Transverse colon (tissue), 4 donors: ENCODE measurements at places on chromosomes 3 and 15. TPM values are rescaled to one million over a fixed set of nuclear protein-coding genes. Genes with fewer than 3 reads are reported as not detected.

- no peak for DNase-seq
- H3K36me3 ChIP-seq = no peaks in the 10 kb centered on the region
- no peaks in the 10 kb centered on the region for H3K27me3 ChIP-seq
- H3K27ac ChIP-seq = no peak overlapping the region
- no peak overlapping the region for H3K4me3 ChIP-seq
Observed at GRCh38 chr3:117285737-117286136, 576.2 kb downstream of the TUSC7 start.

- H3K27ac ChIP-seq = no peak overlapping the region
- no peaks in the 10 kb centered on the region for H3K36me3 ChIP-seq
- no peaks in the 10 kb centered on the region for H3K27me3 ChIP-seq
- H3K4me3 ChIP-seq = no peak overlapping the region
- DNase-seq = no peak
Observed at GRCh38 chr3:54957711-54958110, 29.9 kb upstream of the LRTM1 start.

MCTP2 gene
- 108 TPM for total RNA-seq

GRCh38 chr3:62113092-62113491 is 260.3 kb downstream of the FEZF2 start:
- no peak overlapping the region for H3K4me3 ChIP-seq
- H3K27me3 ChIP-seq = no peaks in the 10 kb centered on the region
- no peak overlapping the region for H3K27ac ChIP-seq
- no peaks in the 10 kb centered on the region for H3K4me1 ChIP-seq
- no peak for DNase-seq

DUOX2 gene
- total RNA-seq = 0.68 TPM

PPM1M gene
- total RNA-seq = 8.4 TPM

NPAP1 gene
- total RNA-seq = not detected

TMEM207 gene
- total RNA-seq = not detected

GRCh38 chr3:148970271-148970670 is 21.1 kb upstream of the GYG1 start:
- no peaks in the 10 kb centered on the region for H3K27me3 ChIP-seq
- no peak for DNase-seq
- no peaks in the 10 kb centered on the region for H3K36me3 ChIP-seq
- H3K4me3 ChIP-seq = no peak overlapping the region
- no peak overlapping the region for H3K27ac ChIP-seq

GRCh38 chr3:43074901-43075689 is 30.8 kb downstream of the POMGNT2 start:
- H3K27me3 ChIP-seq = no peaks in the 10 kb centered on the region
- no peak for DNase-seq
- no peaks in the 10 kb centered on the region for H3K4me1 ChIP-seq
- H3K36me3 ChIP-seq = no peaks in the 10 kb centered on the region
- no peak overlapping the region for H3K4me3 ChIP-seq

GRCh38 chr3:176789947-176790346 is 407.3 kb downstream of the TBL1XR1 start:
- H3K27ac ChIP-seq = no peak overlapping the region
- no peaks in the 10 kb centered on the region for H3K36me3 ChIP-seq
- H3K4me3 ChIP-seq = no peak overlapping the region

GRCh38 chr15:88717382-88718031 is 78.7 kb downstream of the ISG20 start:
- H3K4me3 ChIP-seq = no peak overlapping the region
- H3K27ac ChIP-seq = no peak overlapping the region
- H3K4me1 ChIP-seq = no peaks in the 10 kb centered on the region
- H3K36me3 ChIP-seq = no peaks in the 10 kb centered on the region
- peaks cover 6% of the 10 kb centered on the region for H3K27me3 ChIP-seq
- DNase-seq = no peak

BRPF1 gene
- total RNA-seq = 15.0 TPM

DNA sequence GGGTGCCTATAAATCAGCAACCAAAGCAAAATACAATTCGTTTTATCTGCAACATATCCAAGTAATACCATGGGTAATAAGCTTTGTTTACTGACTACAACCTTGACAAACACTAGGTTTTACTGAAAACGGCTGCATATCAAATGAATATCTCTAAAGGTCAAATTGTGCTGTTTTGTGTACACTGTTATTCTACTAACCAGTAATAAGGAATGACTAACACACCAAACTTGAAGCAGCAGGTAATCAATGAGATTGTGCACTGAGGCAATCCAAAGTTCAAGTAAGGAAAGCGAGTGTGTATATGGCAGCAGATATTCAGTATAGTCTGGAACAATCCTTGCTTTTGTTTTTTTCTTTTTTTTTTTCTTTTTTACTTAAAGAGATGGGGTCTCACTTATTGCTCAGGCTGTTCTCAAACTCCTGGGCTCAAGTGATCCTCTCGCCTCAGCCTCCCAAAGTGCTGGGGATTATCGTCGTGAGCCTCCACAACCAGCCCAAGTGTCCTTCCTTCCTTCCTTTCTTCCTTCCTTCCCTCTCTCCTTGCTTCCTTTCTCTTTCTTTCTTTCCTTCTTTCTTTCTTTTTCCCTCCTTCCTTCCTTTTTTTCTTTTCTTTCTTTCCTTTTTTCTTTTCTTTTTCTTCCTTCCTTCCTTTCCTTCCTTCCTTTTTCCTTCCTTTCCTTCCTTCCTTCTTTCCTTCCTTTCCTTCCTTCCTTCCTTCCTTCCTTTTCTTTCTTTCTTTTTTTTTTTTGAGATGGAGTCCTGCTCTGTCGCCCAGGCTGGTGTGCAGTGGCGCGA is 34.9 kb downstream of the AP3S2 start:
- H3K27me3 ChIP-seq = no peaks in the 10 kb centered on the region
- peaks cover 58% of the 10 kb centered on the region for H3K4me1 ChIP-seq
- H3K36me3 ChIP-seq = no peaks in the 10 kb centered on the region
- H3K4me3 ChIP-seq = no peak overlapping the region
- H3K27ac ChIP-seq = peak overlapping the region; percentile 88

GASK1A gene
- 0.75 TPM for total RNA-seq

PRTG gene
- 0.75 TPM for total RNA-seq

DAZL gene
- not detected for total RNA-seq

GRCh38 chr3:2870724-2871333 is 239.3 kb downstream of the IL5RA start:
- no peaks in the 10 kb centered on the region for H3K27me3 ChIP-seq
- H3K36me3 ChIP-seq = no peaks in the 10 kb centered on the region
- no peak overlapping the region for H3K4me3 ChIP-seq
- H3K27ac ChIP-seq = no peak overlapping the region

ACTL6A gene
- total RNA-seq = 1.1 TPM

RNF13 gene
- total RNA-seq = 20.3 TPM

GRCh38 chr15:40043927-40044716 is 5.1 kb upstream of the SRP14 start:
- no peaks in the 10 kb centered on the region for H3K27me3 ChIP-seq
- no peaks in the 10 kb centered on the region for H3K36me3 ChIP-seq
- H3K27ac ChIP-seq = peak overlapping the region; percentile 63

ARGFX gene
- not detected for total RNA-seq

CYP1A2 gene
- total RNA-seq = not detected

FETUB gene
- not detected for total RNA-seq

- no peak for DNase-seq
- no peaks in the 10 kb centered on the region for H3K4me1 ChIP-seq
- H3K36me3 ChIP-seq = no peaks in the 10 kb centered on the region
- no peak overlapping the region for H3K4me3 ChIP-seq
Observed at GRCh38 chr3:187794731-187795130, 49.5 kb upstream of the BCL6 start.

- H3K4me3 ChIP-seq = no peak overlapping the region
- DNase-seq = no peak
- no peaks in the 10 kb centered on the region for H3K27me3 ChIP-seq
- peaks cover 14% of the 10 kb centered on the region for H3K4me1 ChIP-seq
- H3K27ac ChIP-seq = no peak overlapping the region
Observed at GRCh38 chr3:195268576-195269309, 2.2 kb downstream of the XXYLT1 start.

DNA sequence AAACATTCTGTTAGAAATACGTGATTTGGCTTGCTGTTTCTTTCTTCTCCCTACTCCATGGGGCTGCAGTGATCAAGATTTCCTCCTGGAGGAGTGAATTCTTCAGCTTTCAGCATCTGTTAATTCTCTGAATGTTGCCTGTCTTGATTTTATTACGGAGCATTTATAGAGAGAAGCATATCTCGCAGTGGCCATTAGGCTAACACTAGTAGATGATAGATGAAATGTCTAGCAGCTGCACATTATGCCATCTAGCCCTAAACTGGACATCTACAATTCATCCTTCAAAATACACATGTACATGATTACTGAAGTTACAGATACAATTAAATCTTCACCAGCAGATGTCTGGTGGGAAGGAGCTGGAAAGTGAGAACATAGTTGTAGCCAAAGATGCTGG is 769.8 kb upstream of the NECTIN3 start:
- no peak overlapping the region for H3K27ac ChIP-seq
- no peak for DNase-seq
- H3K27me3 ChIP-seq = no peaks in the 10 kb centered on the region
- no peaks in the 10 kb centered on the region for H3K36me3 ChIP-seq
- no peak overlapping the region for H3K4me3 ChIP-seq

LSAMP gene
- total RNA-seq = 3.4 TPM

DNA sequence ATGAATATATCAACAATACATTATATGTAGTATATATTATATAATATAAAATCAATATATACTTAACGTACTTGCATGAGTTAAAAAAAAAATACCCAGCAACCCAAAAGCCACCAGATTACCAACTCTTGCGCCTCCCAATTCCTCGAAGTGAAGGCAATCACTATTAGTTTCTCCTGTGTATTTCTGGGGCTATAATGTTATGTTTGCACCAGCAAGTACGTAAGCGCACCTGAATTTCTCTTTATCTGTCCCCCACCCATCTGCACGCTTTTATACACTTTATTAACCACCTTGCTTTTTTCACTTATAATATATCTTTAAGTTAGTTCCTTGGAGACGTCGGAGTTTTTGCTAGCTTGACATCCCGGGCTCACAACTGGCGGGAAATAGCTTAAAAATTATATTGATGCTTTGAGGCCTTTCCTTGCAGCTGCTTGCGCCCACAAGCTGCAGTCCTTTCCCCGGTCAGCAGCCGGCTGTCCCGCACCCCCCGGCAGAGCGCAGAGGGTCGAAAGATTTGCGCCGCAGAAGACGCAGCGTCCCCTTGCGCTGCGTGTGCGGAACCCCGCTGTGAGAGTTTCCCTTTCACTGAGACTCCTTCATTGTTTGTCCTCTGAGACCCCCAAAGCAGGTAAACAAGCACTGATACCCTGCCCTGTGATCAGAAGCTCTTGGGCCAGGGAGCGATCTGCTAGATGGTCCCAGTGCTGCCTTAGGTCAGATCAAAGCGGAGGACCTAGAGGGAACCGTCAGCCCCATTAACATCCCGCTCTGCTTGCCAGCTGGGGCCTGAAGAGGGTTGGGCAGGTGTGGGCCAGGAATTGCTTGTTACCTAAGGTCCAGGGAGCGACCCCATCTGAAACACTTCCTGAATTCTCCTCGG is 8.9 kb upstream of the EOMES start:
- peaks cover 69% of the 10 kb centered on the region for H3K27me3 ChIP-seq
- DNase-seq = no peak
- no peak overlapping the region for H3K27ac ChIP-seq
- no peaks in the 10 kb centered on the region for H3K36me3 ChIP-seq
- H3K4me3 ChIP-seq = no peak overlapping the region
- H3K4me1 ChIP-seq = no peaks in the 10 kb centered on the region

GRCh38 chr15:55037071-55037470 is 159.7 kb downstream of the RSL24D1 start:
- no peak overlapping the region for H3K4me3 ChIP-seq
- no peak for DNase-seq
- H3K27me3 ChIP-seq = no peaks in the 10 kb centered on the region
- no peaks in the 10 kb centered on the region for H3K4me1 ChIP-seq

- H3K4me3 ChIP-seq = no peak overlapping the region
- DNase-seq = no peak
- peaks cover 23% of the 10 kb centered on the region for H3K4me1 ChIP-seq
Observed at GRCh38 chr15:31399544-31400171, 73.0 kb downstream of the KLF13 start.

DNA sequence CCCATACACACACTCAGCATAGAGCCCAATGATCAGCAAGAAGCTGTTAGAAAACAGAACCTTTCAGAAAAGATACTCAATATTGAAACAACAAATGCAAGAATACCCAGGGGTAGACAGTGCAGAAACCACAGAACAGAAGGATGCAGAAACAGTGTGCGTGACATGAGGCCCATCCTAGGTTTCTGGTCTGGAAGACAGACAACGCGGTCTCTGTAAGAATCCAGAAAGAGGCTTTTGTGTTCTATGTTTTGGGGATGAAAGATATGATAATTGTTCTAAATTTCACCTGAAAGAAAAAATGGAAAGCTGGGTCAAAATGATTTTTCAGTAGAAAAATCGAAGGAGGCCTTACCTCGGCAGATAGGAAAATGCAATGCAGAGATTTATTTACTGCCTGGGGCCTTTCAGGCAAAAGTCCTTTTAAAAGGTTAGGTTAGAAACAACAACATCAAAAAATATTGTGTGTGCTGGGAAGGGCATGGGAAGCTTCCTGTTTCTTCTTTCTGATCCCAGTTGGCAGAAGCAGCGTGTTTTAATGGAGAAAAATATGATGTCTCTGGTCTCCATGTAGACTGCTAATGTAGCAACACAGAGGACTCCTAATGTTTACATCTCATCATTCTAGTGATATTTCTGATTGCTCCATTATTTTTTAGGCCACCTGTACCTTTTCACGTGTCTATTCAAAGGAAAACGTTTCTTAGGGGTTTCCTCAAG is 17.0 kb downstream of the SYNM start:
- H3K27ac ChIP-seq = peak overlapping the region; percentile 84
- no peak overlapping the region for H3K4me3 ChIP-seq
- H3K36me3 ChIP-seq = no peaks in the 10 kb centered on the region
- no peaks in the 10 kb centered on the region for H3K27me3 ChIP-seq
- peaks cover 20% of the 10 kb centered on the region for H3K4me1 ChIP-seq
- no peak for DNase-seq

DNA sequence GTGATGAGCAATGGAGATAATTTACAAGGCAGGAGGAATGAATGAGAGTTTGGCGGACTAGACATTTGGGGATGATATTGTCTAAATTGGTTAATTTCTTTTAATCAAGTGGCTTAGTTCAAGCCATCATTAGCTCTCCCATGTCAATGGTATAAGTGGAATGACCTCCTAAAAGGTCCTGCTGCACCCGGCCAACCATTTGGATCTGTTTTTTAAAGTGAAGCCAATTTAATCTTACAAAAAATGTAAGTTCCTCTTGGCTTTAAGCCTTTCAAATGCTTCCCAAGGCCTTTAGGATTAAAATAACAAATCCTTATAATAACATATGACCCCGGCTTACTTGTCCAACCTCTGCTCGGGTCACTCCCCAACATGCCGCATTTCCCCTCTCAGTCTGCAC is 484.4 kb upstream of the ADAMTS9 start:
- H3K4me1 ChIP-seq = peaks cover 9% of the 10 kb centered on the region
- H3K27ac ChIP-seq = peak overlapping the region; percentile 65
- no peak for DNase-seq
- no peaks in the 10 kb centered on the region for H3K36me3 ChIP-seq

CHRM5 gene
- not detected for total RNA-seq

- peak overlapping the region; percentile 4 for H3K27ac ChIP-seq
- H3K36me3 ChIP-seq = no peaks in the 10 kb centered on the region
- no peak for DNase-seq
- peaks cover 7% of the 10 kb centered on the region for H3K4me1 ChIP-seq
- H3K27me3 ChIP-seq = no peaks in the 10 kb centered on the region
Observed at GRCh38 chr3:122392868-122393844, 9.2 kb downstream of the FAM162A start.

- no peak overlapping the region for H3K27ac ChIP-seq
- no peaks in the 10 kb centered on the region for H3K36me3 ChIP-seq
- no peaks in the 10 kb centered on the region for H3K27me3 ChIP-seq
- DNase-seq = no peak
Observed at GRCh38 chr15:57444877-57445513, 68.7 kb downstream of the CGNL1 start.

CTXND1 gene
- not detected for total RNA-seq

GP5 gene
- total RNA-seq = not detected
